ENCODE measurements at places on chromosomes 4 and X.

GRCh38 chr4:125985856-125986255 is 671.1 kb downstream of the FAT4 start:
- DNase-seq: no peak

GRCh38 chr4:8590546-8590880 is 2.1 kb upstream of the CPZ start:
- no peak for DNase-seq

GRCh38 chr4:128379860-128380259 is 92.2 kb upstream of the PGRMC2 start:
- no peak for DNase-seq

DNA sequence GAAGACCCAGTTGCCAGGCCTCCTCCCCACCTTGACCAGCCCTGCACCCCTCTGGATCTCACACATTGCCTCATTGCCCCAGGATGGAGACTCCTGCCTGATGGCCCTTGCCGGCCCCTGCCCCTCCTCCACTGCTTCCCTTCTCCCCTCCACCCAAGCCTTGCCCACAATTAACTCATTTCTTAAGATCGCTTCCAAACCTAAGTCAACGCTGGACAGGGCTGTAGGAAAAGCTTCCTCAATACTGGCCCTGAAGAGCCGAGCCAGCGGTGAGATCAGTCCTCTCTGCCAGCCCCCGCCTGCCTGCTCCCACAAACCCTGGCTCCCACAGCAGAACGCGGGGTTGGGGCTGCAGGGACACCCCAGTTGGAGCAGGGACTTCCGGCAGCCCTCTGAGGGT is 7.5 kb upstream of the HAUS7 start:
- DNase-seq: no peak

DNA sequence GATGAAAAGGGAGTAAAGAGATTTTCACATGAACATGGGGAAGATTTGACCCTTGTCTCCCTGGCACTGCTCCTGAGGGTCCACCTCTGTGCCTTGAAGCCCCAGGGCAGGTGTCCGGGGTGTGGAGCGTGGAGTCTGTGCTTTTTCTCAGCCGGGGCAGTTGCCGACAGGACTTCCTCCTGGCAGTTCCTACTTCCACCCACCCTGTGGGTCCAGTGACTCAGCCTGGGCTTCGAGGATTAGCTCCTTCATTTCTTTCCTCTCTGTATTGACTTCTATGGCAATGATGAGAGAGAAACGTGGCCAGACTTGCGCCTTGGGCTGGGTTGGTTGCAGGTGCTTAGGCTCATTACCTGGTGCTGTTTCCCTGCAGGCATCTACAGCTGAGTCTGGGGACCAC is 35.9 kb upstream of the CLCN4 start:
- no peak for DNase-seq

DNA sequence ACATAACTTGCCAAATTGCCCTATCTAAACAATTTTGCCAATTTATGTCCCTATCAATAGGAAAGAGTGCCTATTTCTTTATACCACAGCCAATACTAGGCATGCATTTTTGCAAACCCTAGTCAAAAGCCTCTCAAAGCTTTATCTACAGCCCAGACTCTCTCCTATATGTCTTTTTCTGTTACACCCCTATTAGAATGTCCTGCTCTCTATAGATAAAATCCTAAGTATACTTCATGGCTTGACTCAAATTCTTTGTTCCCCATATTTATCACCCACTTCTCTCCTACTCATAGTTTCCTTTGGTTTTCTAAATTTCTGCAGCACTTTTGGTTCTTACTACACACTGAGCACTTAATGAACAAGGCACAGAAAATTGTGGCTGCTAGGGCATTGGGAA is 38.0 kb downstream of the NUP62CL start:
- DNase-seq: no peak

DNA sequence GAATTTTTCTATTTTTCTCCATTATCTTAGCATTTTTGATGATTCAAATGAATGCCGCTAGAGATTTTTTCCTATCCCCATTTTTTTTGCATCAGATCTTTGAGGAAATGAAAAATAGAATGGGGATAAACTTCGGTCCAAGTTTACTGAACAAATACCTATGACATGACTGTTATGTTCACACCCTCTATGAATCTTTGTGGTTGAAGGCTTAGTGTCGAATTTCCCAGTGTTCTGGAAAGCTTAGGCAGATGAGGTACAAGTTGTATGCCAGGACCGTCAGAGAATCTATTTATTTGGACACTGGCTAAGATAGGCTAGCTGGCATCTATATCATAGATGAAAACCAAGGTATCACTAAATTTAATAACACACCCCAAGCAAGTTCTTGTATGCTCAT is 123.4 kb downstream of the SPCS3 start:
- DNase-seq: no peak

- DNase-seq: no peak
Observed at GRCh38 chr4:83389037-83389720, 54.5 kb upstream of the HPSE start.

DNA sequence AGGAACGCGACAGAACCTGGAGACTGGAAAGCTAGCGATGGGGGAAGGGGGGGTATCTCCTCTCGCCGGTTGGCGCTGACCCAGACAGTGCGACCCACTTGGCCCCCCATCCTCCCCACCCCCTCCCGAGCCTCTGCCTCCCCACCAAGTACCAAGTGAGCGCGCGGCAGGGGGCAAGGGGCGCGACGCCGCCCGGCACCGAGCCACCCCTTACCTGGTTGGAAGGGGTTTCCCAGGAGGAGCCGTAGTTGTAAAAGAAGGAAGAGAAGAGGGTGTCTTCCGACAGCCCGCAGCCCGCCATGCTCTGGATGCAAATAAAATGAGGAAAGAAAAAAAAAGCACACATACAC is 112.2 kb downstream of the DHX15 start:
- DNase-seq: no peak

DNA sequence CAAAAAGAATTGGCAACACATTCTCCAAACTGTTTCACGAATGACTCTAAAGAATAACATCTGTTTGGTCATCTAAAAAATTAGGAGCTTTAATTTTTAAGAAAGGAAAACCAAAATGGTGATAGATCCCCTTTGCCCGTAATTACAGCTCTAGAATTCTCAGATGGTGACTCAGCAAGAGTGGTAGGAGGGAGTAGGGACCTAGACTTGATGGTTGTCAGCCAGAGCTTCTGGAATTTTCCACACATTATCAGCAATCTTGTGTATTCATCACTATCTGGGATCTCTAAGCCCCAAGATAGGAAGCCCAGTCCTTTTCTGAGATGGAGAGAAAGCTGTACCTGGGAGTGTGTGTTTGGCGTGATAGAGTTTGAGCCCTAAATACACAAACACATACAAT is 103.9 kb upstream of the RAB40AL start:
- DNase-seq: no peak

DNA sequence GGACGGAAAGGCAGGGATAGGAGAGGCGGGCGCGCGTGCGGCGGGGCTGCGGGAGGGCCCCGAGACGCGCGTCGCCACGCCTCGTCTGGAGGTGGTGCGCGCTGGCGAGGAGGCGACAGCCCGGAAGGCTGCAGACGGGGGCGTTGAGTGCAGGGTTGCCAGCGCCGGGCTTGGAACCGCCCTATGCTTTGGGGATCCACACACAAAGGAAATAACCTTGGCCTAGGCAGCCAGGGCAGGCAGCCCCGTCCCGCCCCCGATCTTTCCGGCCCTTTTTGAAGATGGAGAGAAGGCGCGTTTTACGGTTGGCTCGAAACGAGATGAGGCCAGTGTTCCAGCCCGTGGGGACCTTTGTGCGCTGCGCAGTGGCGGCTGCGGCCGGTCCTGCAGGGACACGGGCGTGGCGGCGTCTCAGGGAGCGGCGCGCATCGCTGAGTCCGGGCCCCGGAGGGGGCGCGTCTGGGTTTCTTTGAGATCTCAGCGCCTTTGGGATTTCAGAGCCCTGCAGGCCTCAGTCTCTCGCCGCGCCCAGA is 50.8 kb upstream of the TRIM2 start:
- no peak for DNase-seq

- DNase-seq: no peak
Observed at GRCh38 chr4:15303052-15303641, 124.7 kb upstream of the C1QTNF7 start.
